ENCODE measurements at places on chromosomes 7 and 10.

DNA sequence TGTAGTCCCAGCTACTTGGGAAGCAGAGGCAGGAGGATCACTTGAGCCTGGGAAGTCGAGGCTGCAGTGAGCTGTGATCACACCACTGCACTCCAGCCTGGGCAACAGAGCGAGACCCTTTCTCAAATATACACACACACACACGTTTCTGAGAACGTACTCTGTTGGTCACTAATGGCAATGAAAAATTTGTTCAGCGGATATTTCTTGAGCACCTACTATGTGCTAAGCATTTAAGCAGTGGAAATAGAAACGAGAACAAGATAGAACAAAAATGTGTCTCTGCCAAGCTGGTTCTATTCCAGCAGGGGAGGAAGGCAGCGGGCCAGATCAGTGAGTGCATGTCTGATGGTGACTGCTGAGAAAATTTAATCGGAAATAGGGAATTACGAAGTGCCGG is 8.7 kb downstream of the ARPC1B start:
- DNase-seq = no peak

- no peak for DNase-seq
Observed at GRCh38 chr7:90180011-90180585, 25.8 kb downstream of the STEAP1 start.

- DNase-seq = no peak
Observed at GRCh38 chr10:34063592-34063991, 729.1 kb upstream of the NRP1 start.

- no peak for DNase-seq
Observed at GRCh38 chr7:45709168-45710042, 135.2 kb downstream of the ADCY1 start.

GRCh38 chr7:79893991-79894390 is 240.6 kb upstream of the GNAI1 start:
- DNase-seq = no peak

DNA sequence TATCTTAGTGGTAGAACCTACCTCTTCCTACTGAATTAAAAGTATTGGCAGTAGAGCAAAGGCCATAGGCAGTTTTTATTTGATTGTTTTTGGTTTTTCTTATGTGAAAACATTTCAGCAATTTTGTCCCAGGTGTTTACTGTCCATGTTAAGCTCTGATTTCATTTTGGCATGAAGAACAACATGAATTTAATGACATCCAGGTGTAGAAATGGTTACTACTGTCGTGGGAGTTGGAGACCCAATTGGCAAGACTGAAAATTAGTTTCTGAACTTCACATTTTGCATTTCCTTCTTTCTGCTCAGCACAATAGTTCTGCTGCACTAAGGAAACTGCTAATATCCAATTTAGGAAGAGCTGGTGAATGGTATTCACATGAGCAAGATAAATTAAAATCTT is 38.0 kb upstream of the TMEM196 start:
- DNase-seq = no peak

DNA sequence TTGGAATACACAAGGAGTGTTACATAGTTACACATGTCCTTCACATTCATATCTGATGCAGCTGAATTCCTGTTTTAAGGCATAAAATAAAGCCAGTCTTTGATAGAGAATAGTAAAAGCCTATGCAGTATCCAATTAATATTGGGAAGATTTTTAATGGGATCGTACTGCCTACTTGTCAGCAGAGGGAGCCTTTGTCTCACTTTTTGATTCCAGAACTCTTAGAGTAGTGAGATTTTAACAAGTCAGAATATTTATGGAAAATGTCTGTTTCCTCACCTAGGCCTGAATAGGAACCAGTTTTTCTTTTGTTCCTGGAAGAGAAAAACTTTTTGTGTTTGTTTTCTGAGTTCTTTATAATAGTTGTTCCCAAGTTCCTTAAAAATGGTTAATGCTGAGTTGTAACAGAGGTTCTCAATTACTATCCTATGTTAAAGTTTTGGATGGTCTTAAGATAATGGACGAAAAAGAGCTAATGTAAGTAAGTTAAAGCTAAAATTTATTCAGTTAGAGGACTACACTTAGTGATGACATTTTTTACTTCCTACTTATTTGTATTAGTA is 114.0 kb downstream of the BBS9 start:
- DNase-seq = no peak

DNA sequence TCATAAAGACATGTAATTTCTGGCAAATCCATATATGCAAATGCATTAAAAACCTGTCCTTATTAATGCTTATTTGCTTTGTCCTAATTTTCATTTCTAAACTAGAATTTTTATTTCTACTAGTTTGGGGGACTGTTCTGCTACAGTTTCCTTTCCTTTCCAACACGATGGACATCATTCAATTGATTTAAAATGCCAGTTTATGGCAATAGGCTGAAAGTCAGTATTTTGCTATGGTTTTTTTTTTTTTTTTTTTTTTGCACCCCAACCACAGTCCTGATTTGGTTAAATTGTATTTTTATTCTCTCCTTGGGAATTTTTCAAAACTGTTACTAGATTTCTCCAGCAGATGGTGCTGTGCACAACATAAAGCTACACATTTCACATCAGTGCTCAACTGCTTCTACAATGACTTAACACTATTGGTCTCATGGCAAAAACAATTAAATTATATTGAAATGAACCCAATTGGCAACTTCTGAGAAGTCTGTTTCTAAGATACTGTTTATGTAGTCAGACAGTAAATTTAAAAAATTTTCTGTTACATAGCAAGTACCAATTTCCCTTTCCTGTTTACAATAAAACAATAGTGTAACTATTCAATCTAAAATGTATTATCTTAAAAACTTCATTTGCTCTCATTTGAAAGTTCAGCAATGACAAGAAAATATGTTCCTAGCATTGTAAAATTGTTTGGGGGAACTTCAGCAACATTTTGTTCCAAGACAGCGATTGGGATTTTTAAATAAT is 193.8 kb upstream of the CCDC6 start:
- DNase-seq = no peak

DNA sequence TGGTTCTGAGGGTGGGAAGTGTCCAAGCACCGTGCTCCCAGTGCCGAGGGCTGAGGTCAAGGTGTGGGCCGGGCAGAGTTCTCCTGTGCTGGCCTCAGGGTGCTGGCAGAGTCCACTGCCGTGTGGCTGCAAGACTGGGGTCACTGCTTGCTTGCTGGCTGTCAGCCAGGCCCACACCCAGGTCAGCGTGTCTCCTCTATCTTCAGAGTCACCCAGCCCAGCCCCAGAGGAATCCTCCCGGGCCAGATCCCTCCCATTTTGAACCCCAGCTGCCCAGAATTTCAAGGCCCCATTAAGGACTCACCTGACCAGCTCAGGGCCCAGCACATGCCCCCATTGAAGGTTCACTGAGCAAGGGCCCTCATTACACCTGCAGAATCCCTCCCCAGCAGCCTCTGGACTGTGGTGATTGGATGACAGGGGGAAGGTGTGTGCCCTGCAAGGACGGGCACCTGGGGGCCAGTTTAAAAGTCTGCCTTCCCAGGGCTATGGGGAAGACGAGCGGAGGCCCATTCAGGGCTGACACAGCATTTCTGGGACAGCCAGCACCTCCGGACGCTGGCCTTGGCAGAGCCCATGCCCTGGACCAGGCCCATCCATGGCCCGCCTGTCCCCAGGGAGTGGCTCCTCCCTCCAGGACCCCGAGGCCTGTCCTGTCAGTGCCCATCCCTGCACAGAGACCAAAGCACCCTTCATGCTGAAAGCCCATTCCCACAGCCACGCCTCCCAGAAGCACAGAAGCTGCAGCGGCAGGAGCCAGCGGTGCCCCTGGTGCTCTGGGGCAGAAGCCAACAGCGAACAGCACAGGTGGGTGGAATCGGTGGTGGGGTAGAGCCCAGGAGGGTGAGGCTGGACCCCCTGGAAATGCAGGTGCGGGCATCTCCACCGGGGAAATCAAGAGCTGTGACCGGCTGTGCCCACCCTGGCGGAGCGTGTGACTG is 45.1 kb upstream of the PPP2R2D start:
- no peak for DNase-seq

GRCh38 chr7:120942861-120943260 is 7.7 kb upstream of the ING3 start:
- no peak for DNase-seq

- DNase-seq = peak; percentile 40
Observed at GRCh38 chr10:70405037-70405824, 1.3 kb downstream of the EIF4EBP2 start.

DNA sequence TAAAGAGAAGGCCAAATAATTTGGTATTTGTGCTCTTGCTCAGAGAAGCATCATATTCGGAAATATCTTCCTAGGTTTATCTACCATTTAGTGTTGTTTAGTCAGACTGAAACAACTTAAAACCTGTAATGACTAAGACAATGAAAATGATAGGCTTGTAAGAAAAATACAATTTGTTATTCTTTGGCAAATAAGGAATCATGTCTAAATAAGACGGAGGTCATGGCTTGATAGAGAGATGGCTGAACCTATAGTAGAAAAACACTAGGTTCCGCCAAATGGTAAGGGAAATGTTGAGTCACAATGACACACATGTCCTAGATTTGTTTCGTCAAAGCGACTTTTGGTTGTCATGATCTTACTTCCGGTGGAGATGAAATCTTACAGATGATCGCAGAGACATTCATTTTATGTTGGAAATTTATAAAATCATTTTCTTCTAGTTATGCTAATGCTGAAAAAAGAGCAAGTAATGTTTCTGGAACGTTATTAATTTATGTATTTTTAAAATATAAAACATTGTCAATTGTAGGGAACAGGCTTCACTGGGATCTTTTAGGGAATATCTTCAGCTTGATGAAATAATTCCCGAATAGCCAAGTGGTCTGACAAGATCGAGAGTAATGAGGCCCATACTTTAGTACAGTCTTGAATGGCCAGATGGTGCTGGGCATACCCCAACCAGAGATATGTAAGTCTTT is 1.0 kb downstream of the SRGN start:
- no peak for DNase-seq

DNA sequence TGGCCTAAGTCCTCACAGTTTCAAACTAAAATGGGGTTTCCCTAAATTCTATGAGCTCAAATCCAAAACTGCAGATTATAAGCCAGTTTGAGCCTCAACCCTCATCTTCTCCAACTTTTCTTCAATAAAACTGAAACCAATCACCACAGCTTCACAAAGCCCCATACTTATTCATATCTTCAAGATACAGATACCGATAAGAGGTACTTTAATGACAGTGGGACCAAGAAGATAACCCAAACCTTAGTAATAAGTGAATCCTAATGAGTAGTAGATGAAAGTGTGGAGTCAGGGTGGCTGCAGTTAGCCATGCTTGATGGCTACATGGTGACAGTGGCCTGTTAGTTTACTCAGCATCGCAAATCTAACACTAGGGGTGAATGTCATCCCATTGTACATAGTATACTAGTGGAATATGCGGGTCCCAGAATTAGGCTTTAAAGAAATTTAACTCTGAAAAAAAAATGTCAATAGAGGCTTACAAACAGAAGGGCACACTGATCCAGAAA is 395.8 kb upstream of the PHF14 start:
- no peak for DNase-seq

DNA sequence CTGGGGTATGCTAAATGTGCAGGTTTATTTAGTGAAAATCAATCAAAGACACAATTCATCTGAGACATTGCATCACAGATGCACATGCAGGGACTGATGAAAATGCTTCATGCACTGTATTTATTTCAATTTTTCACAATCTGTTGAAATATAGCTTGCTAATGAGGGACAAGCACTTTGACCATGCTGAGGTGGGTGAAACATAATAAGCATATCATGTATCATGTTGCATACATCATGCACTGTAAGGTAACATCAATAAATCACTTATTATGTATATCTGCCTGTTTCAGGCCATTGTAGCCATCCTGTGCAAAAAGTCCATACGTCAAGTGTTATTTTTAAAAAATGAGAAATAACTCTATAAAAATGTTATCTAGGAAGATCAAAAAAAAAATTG is 426.9 kb upstream of the PCDH15 start:
- no peak for DNase-seq

DNA sequence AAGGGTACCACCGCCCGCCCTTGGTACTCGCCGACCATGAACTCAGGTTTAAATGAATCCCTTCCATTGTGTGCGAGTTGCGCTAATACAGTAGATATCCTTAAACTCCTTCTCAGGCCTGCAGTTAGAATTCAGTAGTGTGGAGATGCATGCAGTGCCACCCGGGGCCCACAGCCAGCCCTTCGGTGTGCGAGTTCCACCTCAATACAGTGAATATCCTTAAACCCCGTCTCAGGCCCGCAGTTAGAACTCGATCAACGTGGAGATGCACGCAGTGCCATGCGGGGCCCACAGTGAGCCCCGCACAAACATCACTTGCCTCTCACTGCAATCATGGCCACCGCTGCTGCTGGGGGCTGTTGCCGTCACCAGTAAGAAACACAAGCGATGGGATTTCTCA is 261.9 kb downstream of the MAD1L1 start:
- no peak for DNase-seq

DNA sequence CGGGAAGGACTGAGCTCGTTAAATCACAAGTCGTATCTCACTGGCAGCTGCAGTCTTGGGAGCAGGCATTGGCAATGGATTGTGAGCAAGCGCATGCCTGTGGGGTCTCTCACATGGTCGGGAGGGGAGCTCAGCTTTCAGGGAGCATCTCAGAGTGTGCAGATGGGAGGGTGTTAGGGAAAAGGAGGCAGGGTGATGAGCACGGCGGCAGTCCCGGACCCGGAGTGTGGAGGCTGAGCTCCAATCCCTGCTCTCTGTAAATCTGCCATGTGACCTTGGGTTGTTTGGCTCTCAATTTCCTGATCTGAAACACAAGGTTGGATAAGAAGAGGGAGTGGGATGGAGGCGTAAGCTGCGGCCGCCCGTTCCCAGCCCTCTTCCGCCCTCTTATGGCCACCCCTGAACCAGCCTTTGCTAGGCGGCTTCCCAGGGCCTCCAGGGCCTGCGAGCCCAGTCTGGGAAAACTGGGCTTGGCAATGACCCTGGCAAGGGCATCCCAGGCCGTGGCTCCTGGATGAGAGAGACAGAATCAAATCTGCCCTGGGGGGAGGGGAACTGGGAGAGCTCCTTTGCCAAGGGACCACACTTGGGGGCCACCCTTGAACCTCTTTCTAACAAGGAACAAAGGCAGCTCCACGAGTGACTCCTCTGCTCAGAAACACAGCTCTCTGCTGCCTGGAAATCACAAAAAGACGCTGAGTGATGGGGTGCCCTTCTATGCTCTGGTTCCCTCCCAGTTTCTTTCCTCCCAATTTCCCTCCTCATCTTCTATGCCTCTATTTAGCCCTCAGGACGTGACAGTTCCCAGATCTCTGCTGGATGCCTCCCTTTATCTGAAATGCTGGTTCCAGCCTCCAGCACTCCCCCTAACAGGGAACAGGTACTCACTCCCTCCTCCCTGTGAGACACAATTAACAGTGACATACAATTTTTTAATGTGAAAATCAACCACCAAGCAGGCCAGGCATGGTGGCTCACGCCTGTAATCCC is 41.7 kb upstream of the LOXL4 start:
- DNase-seq = no peak

All from HS-27A (cell line).